CD4-positive, alpha-beta T cell treated with Interferon gamma for 1 hour (primary cell): ENCODE measurements at places on chromosomes 13 and 19.

GRCh38 chr13:45799451-45799850, 52.1 kb downstream of the SIAH3 start:
- no peak for DNase-seq

GRCh38 chr13:76106763-76107162, 470.6 kb downstream of the LMO7 start:
- DNase-seq = no peak

DNA sequence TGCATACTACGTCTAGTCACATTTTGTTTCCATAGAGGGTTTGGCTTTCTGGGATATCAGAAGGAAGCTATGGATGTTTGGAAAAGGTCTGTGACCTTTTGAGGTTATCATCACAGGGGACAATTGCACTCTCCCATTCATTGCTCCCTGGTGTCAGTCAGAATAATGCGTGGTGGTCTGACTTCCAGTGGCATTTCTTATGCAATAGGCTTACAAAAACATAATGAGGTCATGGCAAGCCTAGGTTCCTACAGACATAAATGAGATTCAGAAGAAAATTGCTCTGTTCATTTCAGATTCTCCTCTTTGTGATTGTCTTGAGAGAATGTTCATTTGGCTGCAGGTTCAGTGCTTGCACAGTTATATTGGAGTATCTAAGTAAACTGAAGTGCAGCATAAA, 54.6 kb downstream of the ARHGAP35 start:
- DNase-seq = no peak

DNA sequence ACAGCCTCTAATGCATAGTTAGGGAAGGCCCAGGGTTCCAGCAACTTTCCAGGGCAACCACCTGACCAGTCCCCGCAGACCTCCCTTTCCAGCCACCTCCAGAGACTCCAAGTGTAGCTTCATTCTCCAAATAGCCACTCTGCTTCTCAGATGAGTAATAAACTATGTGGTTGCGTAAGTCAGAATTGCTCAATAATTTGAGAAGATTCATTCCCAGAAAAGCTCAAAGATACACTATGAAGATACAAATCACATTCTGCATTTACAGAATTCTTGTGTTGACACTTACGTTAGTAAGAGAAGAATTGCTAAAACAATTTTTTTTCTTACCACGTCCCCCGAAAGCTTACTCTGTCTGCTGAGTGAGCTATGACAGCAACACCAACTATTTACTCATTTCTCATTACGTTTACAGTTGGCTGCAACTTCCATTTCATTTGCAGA, 8.2 kb upstream of the LATS2 start:
- DNase-seq = no peak

DNA sequence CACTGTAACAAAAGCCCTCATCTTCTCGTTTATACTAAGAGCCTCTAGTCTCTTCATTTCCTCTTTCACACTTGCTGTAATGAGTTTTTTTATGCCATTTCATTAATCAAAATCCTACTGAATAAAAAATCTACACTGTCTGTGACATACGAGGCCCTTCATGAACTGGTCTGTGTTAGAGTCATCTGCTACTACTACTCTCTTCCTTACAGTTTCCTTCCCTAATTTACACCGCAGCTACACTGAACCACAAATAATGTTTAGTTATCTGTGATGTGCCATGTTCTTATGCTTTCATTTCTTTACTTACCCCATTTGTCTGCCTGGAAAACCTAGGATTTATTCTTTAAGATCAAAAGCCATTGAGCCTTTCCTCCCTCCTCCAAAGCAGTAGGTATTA, 16.0 kb downstream of the UFM1 start:
- no peak for DNase-seq

- no peak for DNase-seq
These were observed 87.6 kb downstream of the IRS2 start for GRCh38 chr13:109698779-109699178.

GRCh38 chr13:73466561-73466960, 407.8 kb downstream of the KLF5 start:
- DNase-seq = no peak

- peak; percentile 97 for DNase-seq
These were observed at the start of gene LENG9 for GRCh38 chr19:54463531-54464043. LENG9 (minus strand) TSS chr19:54463778; CDS start chr19:54463526, 252 bp downstream.

DNA sequence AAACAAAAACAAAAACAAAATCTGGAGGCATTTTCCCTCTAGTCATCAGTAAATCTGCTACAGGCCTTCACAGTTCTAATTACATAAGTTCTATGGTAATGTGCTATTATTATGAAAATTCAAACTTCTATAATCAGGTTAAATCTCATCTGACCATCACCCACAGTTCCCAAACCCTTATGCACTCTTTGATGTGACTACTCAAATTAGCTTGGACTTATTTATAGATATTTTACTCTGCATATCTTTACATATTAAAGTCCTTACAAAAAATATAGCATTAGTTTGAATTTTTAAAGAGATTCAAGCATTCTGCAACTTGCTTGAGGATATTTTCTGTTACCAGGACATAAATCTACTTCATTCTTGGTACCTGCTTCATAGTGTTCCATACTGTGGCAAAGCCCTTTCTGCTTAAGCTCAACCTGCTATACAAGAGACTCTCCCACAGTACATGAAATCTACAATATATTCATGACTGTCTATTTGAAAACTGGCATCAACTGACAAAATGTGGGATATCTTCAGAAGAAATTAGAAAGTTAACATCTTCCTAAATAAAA, 22.9 kb downstream of the SMAD9 start:
- DNase-seq = no peak

- DNase-seq = no peak
These were observed 238.0 kb downstream of the IRS2 start for GRCh38 chr13:109548374-109548773.

- no peak for DNase-seq
These were observed 123.7 kb upstream of the FBXL3 start for GRCh38 chr13:77150651-77151050.

DNA sequence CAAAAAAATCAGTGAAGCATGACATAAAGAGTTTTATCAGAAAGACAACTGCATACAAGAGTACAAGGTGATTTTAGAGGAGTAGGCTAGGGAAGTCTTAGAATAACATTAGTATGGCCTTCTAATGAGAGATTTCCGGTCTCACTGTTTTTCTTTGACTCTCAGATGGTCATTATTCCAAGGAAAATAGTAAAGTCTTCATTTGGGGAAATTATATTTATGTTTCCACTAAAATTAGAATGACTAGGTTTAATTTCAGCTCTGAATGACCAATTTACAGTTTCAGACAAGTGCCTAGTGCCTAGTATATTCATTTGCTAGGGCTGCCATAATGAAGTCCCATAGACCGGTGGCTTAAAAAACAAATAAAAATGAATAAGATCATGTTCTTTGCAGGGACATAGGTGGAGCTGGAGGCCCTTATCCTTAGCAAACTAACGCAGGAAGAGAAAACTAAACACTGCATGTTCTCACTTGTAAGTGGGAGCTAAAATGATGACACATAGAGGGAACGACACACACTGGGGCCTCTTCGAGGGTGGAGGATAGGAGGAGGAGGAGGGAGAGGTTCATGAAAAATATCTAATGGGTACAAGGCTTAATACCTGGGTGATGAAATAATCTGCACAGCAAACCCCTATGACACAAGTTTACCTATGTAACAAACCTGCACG, 303.1 kb downstream of the PCDH9 start:
- no peak for DNase-seq

DNA sequence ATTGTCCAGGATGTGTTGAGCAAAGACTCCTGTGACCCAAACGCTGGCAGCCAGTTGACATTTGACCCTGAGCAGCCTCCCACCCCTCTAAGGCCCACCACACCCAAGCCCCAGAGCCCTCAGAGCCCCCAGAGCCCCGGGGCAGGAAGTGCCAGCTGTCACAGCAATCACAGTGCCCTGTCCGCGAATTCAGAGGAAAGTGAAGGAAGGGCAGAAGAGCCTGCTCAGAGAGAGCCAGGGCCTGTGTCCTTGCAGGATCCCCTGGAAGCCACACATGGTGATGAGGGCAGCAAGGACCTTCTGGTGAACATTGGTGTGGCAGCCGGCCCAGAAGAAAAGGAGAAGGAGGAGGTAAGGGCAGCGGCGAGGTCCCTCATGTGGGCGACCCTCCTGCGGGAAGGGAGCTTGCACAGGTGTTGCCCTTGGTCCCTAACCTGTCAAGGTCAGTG, 63.7 kb downstream of the SPATA13 start:
- no peak for DNase-seq
